ENCODE measurements at places on chromosomes 13 and 19.
A peak's percentile ranks its signal among the peaks of the same experiment; 100 is the strongest.

GRCh38 chr13:25732111-25732865 lies 319.5 kb downstream of the SHISA2 start:
- DNase-seq = no peak

GRCh38 chr13:90415902-90416301 lies 931.6 kb upstream of the MIR17HG start:
- DNase-seq = no peak

DNA sequence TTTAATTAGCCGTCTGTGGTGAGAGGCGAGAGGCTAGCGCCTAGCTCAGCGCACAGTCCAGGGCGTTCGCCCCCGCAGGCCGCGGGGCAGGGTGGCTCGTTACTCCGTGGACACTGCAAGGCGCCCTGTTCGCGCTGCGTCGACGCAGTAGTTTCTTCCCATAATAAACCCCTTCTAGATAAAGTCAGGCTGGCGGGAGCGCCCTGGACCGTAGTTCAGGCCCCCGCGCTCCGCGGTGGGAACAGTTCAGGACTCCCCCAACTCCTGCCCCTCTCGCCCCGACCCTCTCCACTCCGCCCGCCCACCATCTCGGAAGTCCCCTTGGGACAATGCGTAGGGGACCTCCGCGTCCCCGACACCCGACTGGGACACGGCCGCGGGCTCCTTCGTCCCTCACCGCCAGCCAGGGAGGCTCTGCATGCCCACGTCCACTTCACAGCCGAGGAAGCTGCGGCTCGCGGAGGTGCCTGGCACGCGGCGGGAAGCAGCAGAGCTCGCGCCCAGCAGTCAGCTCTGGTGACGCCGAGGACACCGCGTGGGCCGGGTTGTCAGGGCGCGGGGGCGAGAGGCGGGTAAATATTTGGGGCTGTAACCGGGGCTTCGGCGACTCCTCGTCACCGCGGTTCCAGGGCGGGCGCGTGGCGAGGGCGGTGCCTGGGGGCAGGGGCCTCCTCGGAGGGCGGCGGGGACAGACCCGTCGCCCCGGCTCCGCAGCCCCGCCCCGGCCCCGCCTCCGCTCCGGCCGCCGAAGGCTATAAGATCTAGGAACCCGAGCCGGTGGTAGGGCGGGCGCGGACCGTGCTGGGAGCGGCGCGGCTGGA lies at the start of gene RGCC:
TSS of gene RGCC (plus strand) at position 783 of the 821 bp plus-strand sequence. CDS start 158 bp downstream, outside the sequence.
- peak; percentile 95 for DNase-seq

DNA sequence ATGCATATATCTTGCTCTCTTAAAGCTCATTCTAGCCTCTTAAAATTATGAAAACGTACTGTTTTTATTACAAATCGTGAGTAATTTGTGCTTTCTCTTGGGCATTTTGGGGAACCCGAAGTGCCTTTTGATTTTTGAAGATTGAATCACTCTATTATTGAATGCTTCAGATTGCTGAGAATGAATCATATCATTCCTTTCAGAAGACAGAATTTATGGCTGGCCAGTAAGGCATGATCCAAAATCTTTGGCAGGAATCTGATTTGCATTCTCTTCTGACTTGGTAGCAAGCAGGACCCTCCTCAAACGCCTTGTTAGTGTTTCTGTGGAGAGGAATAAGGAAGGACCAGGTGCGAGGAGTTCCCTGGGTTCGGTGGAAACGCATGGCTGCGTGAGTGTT lies 49.5 kb downstream of the STARD13 start:
- no peak for DNase-seq

GRCh38 chr19:15456871-15457700 lies 7.3 kb downstream of the RASAL3 start:
- DNase-seq = no peak

GRCh38 chr13:44347301-44347700 lies 26.3 kb upstream of the SERP2 start:
- no peak for DNase-seq

- DNase-seq = no peak
Observed at GRCh38 chr19:35056513-35057063, 15.1 kb downstream of the HPN start.

DNA sequence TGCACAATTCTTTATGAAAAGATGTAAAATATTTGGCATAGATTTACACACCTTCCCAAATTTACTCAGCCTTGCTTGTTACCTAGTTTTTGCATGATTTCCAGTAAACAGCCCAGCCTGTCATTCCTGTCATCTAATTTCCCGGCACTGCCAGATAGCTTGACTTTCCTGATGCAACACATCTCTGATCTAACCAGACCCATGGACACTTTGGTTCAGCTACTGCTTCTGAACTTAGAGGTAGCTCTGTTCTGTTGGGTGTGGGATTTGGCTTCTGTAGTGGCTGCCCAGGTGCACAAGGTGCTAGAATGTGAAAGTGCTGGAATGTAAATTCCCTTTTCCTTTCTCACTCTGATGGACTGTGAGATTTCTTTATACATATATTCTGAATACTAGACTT lies 1033.5 kb downstream of the SLITRK1 start:
- DNase-seq = no peak

- DNase-seq = no peak
Observed at GRCh38 chr13:106241974-106242953, 293.2 kb downstream of the EFNB2 start.

GRCh38 chr19:35959968-35960320 lies 23.8 kb downstream of the LRFN3 start:
- no peak for DNase-seq

- no peak for DNase-seq
Observed at GRCh38 chr13:20506696-20507095, 19.0 kb downstream of the CRYL1 start.

DNA sequence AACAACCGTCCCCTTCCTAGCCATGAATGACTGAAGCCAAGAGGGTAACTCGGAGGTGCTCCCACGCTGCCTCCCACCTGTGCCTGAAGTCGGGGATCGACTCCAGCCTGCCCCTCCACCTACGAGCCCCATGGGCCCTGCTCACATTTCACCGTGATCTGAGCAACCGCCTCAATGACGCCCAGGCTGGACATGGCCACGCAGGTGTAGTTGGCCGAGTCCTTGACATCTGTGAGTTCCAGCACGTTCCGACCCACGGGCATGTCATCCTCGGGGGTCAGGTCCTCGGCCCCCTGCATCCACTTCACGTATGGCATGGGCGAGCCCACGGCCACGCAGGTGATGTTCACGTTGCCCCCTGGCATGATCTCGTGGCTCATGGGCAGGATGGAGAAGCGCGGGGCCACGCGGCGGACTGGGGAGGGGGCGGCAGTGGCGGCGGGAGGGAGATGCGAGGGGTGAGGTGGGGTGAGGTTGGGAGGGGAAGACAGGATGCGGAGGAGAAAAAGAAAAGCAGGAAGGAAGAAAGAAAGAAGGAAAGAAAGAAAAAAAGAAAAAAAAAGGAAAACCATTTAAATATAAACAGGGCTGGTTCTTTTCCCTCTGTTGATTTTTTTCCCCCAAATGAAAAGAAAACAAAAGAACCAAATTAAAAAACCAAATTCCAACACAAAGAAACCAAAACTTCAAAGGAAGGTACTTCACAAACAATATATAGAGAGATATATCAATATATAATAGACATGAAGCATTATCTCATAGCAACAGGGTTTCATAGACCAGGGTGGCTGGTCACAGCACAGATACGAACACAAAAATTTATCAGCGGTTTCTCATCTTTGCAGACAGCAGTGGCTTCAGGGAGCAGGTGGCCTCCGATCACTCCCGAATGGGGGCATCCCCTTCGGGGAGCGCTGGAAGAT lies 94.7 kb downstream of the PTPRS start:
- DNase-seq = no peak

- no peak for DNase-seq
Observed at GRCh38 chr13:27252467-27252866, 1.1 kb downstream of the RPL21 start.

- no peak for DNase-seq
Observed at GRCh38 chr13:60213236-60213744, 49.6 kb upstream of the DIAPH3 start.

- no peak for DNase-seq
Observed at GRCh38 chr13:94617389-94618000, 15.8 kb downstream of the GPR180 start.

GRCh38 chr19:18853755-18854427 lies 22.1 kb downstream of the UPF1 start:
- DNase-seq = no peak

DNA sequence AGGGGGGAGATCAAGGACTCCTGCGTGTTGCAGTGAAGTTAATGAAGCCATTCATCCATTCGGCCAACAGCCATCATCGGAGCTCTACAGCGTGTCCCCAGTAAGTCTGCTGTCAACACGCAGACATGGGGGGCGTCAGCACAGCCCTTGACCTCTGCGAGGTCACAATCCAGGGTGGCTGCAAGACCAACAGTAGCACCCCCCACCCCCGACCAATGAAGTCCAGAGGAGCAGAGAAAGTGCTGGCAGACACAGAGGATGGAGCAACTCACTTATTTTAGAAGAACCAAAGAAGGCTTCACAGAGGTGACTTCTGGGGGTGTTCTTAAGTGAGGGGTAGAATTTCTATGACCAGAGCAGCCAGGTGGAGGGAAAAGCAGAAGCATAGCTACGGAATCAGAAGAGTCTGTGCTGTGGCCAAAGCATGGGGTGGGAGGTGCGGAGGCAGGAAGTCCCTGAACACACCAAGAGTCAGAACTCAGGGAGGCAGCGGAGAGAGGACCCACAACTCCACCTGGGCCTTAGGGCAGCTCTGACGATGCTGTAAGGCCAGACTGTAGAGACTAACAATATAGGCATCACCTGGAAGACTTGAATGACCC lies 185.4 kb downstream of the FOXO1 start:
- DNase-seq = no peak

- DNase-seq = no peak
Observed at GRCh38 chr13:42656958-42657357, 83.0 kb downstream of the TNFSF11 start.

DNA sequence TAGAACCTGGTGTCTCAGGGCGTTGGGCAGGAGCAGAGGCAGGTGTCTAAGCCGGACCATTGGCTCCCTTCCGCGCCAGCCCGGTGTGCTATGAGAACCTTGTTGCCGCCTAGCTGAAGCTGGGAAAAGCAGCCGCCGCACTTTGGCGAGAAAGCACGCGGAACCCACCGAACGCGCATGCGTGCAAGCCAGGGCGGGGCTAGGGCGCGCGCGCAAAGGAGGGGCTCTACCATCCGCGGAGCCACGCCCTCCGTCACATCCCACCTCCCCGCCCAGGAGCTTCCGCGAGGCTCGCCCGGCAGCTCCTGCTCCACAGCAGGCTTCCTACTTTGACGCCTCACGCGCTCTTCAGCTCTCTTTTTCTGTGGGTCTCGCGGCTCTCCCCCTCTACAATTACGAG lies 51.3 kb downstream of the WDR87 start:
- DNase-seq = no peak

DNA sequence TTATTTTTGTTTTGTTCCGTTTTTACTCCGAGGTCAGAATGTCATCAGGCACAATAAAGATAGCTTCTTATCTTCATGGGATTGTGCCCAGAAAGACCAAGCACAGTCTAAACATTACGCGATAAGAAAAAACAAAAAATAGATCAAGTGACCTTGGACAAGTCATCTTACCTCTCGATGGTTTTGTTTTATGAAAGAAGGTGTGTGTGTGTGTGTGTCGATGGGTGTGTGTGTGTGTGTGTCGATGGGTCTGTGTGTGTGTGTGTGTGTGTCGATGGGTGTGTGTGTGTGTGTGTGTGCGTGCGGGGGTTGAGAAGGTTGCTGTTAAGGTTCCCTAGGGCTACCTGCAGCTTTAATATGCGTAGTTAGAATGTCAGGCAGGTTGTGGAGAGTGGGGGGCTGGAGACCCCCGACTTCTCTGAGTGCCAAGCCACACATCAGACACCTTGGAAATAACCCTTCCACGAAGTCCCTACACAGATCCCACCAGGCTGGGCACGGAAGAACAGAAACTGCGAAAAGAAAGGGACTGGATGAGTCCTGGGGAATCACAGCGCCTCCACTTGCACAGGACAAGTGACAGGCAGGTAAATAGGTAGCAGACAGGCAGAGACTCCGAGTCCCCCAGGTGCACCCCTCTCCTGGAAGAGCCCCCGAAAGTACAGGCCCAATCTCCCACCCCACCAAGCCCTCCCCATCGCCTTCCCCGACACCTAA lies 458 bp upstream of the ATP8A2 start:
- DNase-seq = no peak

DNA sequence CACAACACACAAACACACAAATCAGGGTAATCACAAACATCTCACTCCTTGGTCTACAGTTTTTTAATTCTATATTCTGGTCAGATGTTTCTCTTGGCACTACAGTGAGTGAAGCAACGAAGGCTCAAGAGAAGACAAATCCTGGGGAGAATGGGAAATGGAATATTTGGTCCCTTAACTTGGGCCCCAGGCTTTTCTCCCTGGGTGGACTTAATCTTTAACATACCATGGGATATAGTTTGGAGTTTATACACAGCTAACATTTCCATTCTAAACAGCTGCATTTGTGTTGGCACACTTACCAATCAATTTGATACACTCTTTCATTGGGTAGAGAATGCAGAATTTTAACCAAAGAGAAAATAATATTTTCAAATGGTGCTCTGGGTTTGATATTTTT lies 1132.6 kb upstream of the SLC10A2 start:
- no peak for DNase-seq

- DNase-seq = no peak
Observed at GRCh38 chr19:19443902-19444680, 38.6 kb downstream of the GATAD2A start.

- no peak for DNase-seq
Observed at GRCh38 chr13:23411220-23411619, 22.3 kb downstream of the SACS start.

DNA sequence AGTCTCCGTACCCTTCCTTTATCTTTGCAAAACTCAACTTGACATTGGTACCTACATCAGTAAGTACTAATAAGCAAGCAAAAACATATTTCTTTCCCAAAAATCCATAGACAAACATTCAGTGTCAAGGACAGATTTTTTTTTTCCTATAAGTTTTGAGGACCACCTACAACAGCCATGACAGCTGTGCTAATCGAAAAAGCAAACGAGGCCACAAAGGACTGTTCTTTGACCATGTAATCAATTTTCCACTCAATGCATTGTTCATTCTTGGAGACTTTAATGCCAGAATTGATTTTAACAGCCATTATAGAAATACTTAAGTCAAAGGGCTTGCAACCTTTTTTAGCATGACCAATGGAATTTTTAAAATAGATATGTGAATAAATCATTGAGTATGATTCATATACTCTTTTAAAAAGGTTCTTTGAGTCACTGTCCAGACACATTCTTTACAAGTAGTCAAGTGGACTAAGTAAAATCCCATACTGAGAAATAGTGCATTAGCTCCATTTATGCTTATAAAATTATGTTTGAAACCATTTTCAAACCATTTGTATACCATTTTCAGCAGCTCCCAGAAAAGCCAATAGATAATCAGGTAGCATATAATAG lies 323.9 kb downstream of the MZT1 start:
- DNase-seq = no peak

- no peak for DNase-seq
Observed at GRCh38 chr13:38883783-38884182, 106.8 kb downstream of the STOML3 start.

GRCh38 chr13:41693434-41693833 lies 236.1 kb downstream of the RGCC start:
- no peak for DNase-seq

- DNase-seq = no peak
Observed at GRCh38 chr13:100899720-100900316, 225.2 kb upstream of the TMTC4 start.
